ENCODE measurements at places on chromosomes 7 and 10. TPM values are rescaled to one million over a fixed set of nuclear protein-coding genes. Genes with fewer than 3 reads are reported as not detected.

Gene CCDC3
- 10.5 TPM for total RNA-seq

Gene FZD1
- 12.5 TPM for total RNA-seq

Gene CRYGN
- total RNA-seq = 0.09 TPM

Gene TMEM229A
- not detected for total RNA-seq

Gene CALML5
- total RNA-seq = not detected

Gene CHAT
- not detected for total RNA-seq

Gene APBB1IP
- 1.6 TPM for total RNA-seq

Gene DEPP1
- total RNA-seq = 36.0 TPM

Gene ADCK2
- 14.2 TPM for total RNA-seq

Gene MRC1
- total RNA-seq = 13.4 TPM

Gene NME8
- total RNA-seq = 0.22 TPM

Gene IMPDH1
- 16.5 TPM for total RNA-seq

Gene SKIDA1
- 2.6 TPM for total RNA-seq

Gene ZNF736
- 10.4 TPM for total RNA-seq

Gene AKR1C3
- total RNA-seq = 0.75 TPM

Gene TLX1
- not detected for total RNA-seq

Gene ERVW-1
- 0.40 TPM for total RNA-seq

Gene GIMAP1
- total RNA-seq = 3.1 TPM

Gene NCF1
- total RNA-seq = 0.66 TPM

Gene VAX1
- total RNA-seq = not detected

Gene TDRD1
- 0.13 TPM for total RNA-seq

Gene C10orf105
- 0.09 TPM for total RNA-seq

Gene SDK1
- 3.1 TPM for total RNA-seq

Gene MSANTD7
- 12.5 TPM for total RNA-seq

Gene FOXP2
- 10.0 TPM for total RNA-seq

Gene NAT16
- not detected for total RNA-seq

Gene MSMB
- total RNA-seq = not detected

Gene DLG5
- 12.9 TPM for total RNA-seq

Gene AKR1C8
- total RNA-seq = 0.09 TPM

Gene CAMK1D
- 5.1 TPM for total RNA-seq

Gene ABLIM1
- total RNA-seq = 27.7 TPM

Gene VSTM4
- 39.5 TPM for total RNA-seq

Gene MPP7
- 4.8 TPM for total RNA-seq

Gene UPK3B
- total RNA-seq = 0.53 TPM

Gene CLCN1
- 1.1 TPM for total RNA-seq

Gene FAM131B
- total RNA-seq = 1.4 TPM

Gene MCU
- 114 TPM for total RNA-seq

Gene FXYD4
- total RNA-seq = 0.44 TPM

Gene C7orf33
- total RNA-seq = 0.27 TPM

Gene PSD
- 6.1 TPM for total RNA-seq

Gene SH2D4B
- 0.04 TPM for total RNA-seq

Gene HTRA1
- total RNA-seq = 219 TPM

Gene ZNF25
- total RNA-seq = 15.6 TPM

Gene PAPSS2
- total RNA-seq = 10.9 TPM

Gene IGFBP3
- total RNA-seq = 301 TPM

Gene ECHDC3
- total RNA-seq = 8.3 TPM

Gene LGI1
- total RNA-seq = 21.1 TPM

Gene DNAH11
- total RNA-seq = 0.13 TPM

Gene ARL3
- total RNA-seq = 7.6 TPM

Gene VPS37D
- total RNA-seq = 4.5 TPM

Gene SPDYE8
- total RNA-seq = 0.09 TPM

Gene ZNF467
- total RNA-seq = 3.0 TPM

Data from muscle of leg (tissue), 16 donors.